NT2/D1 (cell line): ENCODE measurements at places on chromosomes 12 and 14.

- DNase-seq, result no peak
Measured at GRCh38 chr12:118925826-118926225, 55.5 kb upstream of the SRRM4 start.

DNA sequence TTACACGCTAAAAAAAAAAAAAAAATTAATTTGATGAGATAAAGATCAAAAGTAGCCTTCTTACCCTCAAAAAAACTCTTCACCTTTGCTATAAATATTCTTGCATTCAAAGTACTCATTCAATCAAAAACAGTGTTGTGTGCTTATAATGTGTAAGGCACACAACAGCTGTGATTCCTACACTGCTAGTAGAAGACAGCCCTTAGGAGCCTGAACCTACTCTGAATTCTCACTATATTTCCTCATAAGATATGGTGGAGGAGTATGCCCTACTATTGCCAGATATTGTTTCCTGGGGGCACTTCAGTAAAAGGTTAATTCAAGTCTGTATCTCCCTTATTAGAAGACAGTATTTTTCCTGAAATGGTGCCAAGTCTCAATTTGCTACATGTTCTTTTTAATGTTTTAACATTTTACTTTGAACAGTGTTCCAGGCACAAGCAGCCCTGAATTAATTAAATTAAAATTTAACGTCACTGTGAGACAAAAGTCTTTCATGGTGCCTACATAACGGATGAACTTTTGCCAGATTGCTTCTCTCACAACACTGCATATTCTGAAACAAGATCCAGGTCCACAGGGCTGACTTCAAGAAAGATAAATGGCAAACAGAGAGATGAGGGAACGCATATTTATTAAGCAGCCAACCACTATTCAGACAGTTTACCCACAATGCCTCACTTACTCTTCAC is 19.3 kb downstream of the PPP2R5E start:
- no peak for DNase-seq

- no peak for DNase-seq
Measured at GRCh38 chr12:125185311-125185739, 120.1 kb downstream of the AACS start.

GRCh38 chr12:2643576-2644135 is 151.1 kb upstream of the FKBP4 start:
- no peak for DNase-seq

GRCh38 chr12:64273527-64274403 is 51.7 kb upstream of the KICS2 start:
- DNase-seq, result peak; percentile 27

DNA sequence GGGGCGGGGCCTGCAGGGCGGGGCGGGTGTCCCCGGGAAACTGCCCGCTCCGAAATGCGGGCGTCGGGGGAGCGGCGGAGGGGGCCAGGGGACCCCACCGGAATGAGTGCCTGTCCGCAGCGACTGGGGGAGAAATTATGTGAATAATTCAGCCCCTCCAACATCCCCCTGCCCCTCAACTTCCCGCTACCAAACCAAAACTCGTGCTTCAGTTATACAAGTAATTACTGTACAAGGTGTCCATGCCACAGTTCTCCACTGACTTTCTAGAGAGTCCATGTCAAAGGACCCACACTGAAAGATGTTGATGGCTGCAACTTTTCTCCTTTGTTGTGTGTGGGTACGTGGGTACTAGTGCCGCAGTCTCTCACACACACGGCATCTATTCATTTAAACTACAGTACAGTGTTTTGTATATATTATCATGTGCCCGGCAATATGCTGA is 414 bp upstream of the CDK17 start:
- no peak for DNase-seq

DNA sequence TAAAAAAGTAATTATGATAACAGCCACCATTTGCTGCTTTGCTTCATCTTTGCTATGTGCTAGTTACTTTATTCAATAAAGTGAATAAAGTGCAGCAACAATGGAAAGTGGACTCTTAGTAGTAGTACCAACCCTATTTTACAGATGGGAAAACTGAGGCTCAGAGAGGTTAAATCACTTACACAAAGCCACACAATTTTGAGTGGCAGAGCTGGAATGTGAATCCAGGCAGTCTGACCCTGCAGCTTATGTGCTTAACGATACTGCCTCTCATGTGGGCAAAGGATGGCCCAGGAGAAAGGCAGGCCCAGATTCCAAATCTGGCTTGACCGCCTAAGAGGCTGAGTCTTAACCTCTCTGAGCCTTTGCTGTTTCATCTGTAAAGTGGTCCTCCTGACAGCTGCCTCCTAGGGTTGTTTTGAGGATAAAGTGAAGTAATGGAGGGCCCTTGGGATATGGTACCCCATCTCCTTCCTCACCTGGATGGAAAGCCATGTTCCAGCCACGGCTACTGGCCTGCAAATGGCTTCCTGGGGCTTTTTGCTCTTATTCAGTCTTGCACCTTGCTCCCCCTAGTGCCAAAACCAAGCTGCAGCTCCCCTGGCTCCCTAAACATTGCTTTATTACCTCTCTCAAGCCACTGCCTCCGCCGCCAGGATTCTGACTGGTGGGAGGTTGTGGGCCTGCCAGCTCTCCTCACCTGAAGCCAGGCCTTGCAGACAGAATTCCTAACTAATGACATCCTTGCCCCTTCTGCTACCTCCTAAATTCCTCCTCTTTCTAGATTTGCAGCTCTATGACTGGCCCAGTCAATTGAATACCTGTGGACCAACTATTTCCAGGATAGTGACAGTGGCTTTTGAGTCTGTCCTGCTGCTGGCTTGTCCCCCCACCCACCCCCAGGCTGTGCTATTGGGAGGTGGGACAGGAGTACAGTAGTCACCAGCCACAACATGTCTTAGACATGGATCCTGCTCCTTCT is 283.3 kb upstream of the PWP1 start:
- peak; percentile 74 for DNase-seq

DNA sequence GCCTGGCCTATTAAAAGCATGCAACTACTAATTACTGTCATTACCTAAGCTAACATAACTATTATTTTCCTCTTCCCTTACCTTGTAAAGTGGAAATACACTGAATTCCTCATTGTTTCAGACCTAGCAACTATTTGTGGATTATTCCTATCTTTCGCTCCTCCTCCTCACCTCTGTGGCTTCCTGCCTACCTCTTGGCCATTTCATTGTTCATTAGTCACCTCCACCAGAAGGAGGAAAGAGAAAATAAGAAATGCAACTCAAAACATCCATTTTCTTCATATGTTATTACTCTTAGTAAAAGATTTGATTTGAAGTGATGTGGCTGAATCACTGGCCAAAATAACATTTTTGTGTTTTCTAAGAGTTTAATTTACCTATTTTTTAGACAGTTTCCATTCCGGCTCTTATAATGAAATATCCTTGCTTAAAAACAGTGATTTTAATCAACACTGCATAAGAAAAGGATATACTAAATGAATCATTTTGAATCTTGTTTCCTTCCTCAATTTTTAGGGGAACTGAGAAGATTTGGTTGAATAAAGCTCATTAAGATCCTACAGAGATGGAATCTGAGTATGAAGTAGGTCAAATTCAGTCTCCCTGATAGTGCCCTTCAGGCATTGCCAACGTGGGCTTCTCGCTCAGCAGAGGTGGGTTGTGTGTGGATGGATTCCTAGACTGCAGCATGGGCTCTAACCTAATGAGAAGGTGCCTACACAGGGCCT is 27.6 kb upstream of the ARHGAP5 start:
- DNase-seq, result no peak

- DNase-seq, result no peak
Measured at GRCh38 chr12:49471557-49471956, 67.3 kb upstream of the KCNH3 start.

DNA sequence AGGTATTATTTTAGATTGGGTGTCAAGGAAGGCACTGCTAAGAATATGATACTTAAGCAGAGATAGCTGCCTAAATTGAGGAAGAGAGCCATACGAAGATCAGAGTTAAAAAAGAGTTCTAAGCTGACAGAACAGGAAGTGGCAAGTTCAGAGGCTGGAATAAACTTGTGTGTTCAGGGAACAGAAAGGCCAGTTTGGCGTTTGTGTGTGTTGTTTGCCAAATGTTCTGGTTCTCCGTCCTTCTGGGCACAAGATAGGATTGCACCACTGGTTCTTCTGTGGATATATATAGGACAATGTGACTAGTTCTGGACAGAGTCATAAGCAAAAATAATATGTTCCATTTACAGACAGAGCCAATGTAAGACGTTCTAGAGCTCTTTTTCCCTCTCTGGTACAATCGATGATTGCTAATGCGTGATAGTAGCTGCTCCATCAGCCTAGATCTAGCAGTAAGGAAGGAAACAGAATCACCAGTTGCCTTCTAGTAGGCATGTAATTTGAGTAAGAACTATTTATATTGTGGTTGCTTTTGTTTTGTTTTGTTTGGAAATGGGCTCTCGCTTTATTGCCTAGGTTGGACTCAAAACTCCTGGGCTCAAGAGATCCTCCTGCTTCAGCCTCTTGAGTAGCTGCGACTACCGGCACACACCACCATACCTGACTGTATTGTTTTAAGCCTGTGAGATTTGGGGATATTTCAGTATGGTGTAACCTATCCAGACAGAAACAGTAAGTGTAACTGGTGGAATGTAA is 7.4 kb downstream of the BBS10 start:
- DNase-seq, result no peak

GRCh38 chr12:25322351-25322750 is 71.6 kb upstream of the KRAS start:
- no peak for DNase-seq

DNA sequence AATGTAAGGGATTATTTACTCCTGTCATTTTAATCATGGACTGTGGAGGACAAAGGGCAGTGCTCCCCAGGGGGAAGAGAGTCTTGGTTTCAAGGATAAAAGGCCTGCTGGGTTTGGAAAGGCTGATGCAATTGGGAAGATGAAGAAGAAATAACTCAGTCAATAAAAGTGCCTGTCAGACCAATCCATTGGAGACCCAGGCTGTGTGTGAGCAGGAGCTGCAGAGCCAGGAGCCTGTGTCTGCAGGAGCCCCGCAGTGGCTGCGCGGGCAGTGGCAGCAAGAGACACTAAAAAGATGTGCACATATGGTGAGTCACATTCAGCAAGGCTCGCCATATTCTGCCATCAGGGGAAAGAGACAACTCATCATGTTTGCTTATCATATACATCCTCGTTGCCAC is 90.4 kb downstream of the CRACR2A start:
- peak; percentile 46 for DNase-seq

- DNase-seq, result peak; percentile 8
Measured at GRCh38 chr12:80068173-80068572, 31.2 kb upstream of the OTOGL start.

GRCh38 chr12:117472983-117473382 is 111.6 kb upstream of the NOS1 start:
- peak; percentile 62 for DNase-seq

- no peak for DNase-seq
Measured at GRCh38 chr12:9406564-9407424, 198.6 kb upstream of the PZP start.

DNA sequence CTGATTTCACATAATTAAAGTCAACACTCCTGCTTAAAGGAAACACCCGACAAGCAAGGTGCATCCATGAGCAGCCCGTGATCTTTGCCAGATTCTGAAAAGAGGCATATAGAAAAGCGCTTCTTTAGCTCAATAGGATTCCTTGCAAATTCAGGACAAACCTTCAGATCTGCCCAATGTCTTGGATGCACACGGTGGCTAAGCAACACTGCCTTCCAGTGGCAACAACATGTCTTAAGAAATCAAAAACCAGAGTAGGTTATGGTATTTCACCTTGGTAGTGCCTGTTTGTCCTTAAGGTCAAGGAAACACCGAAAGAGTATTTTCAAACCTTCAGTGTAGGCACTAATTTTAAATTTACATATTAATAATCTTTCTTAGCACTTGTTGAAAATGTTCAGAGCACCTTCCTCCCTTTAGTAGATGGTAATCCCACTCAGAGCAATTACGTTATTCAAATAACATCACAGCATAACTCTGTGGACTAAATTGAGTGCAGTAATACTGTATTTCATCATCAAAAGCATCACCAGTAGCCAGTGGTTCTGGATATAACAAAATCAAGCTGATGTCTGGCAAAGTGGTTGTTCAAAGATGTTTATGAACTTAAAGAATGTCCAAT is 58.0 kb upstream of the CDKN3 start:
- DNase-seq, result no peak

DNA sequence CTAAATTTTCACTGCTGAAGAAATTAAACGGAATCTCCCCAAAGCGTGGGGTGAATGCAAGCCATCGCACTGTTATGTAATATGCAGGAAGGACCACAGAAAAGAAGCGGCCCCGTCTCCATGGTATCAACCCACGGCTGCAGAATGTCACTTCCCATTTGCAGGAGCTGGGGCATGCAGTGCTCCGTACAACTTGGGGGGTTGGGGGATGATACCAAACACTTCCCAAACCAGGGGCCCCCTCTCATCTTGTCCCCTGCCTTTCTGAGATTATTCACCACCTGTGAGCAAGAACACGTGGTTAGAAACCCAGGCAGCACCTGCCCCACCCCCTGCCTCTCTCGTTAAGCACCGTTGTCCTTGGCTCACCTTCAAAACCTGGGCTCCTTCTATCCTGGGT is 505.1 kb upstream of the TMEM132C start:
- DNase-seq, result no peak

GRCh38 chr12:6772331-6772695 is at the start of gene LAG3:
Gene LAG3, plus strand, starts transcription at chr12:6772520. Its CDS starts 333 bp downstream, at chr12:6772853.
- DNase-seq, result no peak

GRCh38 chr12:120060196-120060595 is 56.4 kb downstream of the RAB35 start:
- DNase-seq, result no peak

DNA sequence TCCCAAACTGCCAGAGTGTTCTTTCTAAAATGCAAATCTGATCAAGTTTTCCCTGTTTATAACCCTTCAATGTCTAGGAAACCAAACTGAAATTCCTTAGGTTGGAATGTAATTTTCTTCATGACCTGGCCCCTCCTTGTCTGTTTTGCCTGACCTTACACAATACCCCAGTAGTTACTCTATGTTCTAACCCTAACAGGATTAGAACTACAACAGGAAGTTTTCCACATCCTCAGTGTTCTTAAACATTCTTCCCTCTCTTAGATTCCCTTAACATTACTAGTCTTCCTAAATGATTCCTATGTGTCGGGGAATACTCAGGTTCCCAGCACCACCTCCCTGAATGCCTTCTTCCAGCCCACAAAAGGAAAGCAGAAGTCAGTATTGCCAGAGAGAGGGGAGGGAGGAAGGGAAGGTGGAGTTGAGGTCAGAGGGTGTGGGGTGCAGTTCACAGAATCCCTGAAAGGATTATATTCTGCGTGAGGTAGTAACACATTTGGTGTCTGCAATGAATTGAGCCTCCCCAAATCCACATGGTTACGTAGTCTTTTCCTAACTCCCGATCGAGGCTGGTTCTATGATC is 72.6 kb downstream of the BBS10 start:
- DNase-seq, result no peak

DNA sequence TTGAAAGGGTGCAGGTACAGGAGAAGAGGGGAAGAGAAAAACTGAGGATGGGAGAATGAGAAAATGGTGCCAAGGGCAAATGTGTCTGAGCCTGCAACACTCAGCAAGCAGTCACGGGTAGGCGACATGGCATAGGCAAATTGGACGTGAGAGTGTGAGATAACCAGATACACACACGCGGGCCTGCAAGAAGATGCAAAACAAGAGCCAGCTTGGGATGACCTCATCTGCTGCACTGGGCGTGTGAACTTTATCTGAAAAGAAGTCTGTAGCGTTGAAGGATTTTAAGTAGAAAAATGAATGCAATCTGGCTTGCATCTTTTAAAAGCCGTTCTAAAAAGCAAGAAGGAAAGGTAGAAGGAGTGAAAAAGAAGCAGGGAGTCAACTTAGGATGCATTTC is 160.4 kb downstream of the NTF3 start:
- no peak for DNase-seq
